Activated CD8-positive, alpha-beta memory T cell treated with anti-CD3 and anti-CD28 coated beads for 48 hours (primary cell): ENCODE measurements at places on chromosomes 6 and 20.

DNA sequence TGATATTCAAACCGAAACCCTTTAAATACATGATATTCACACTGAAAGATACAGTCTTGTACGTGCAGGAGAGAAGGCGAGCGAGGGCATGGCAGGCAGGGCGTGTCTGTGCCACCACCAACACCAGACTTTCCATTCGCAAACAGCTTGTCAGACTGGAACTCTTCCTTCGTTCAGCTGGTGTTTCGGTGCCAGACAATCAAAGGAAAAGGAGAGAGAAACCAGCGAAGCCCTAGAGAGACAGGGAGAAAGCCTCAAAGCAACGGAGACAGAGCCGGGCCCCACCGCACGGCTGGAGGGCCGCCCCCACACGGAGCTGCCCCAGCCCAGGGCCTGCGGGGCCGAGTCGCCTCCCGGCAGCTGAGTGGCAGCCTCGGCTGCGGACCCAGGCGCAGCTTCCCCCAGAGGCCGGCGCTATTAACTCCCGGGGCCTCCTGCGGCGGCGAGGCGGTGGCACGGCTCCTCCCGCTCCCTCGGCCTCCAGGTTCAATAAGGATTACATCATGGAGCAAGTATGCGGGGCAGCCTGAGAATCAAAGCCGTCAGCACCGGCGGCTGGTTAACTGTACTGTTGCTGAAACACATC lies 32.1 kb upstream of the NR2E1 start:
- no peak for DNase-seq

DNA sequence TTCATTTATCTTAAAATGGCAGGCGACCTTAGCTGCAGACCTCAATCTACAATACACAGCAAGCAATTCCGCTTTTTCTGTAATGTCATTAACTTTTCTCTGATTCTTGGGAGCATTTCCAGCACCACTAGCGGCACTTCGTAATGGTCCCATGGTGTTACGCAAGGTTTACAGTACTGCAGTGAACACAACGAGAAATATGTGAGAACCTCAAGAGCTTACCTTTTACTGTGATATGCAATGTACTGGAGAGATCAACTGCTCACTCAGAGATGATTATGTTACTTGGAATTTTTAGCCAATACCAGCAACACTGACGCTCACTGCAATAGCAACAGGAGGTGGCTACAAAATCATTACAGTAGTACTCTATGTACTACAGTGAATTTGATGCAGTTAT lies 2.8 kb upstream of the CEP43 start:
- DNase-seq = no peak

DNA sequence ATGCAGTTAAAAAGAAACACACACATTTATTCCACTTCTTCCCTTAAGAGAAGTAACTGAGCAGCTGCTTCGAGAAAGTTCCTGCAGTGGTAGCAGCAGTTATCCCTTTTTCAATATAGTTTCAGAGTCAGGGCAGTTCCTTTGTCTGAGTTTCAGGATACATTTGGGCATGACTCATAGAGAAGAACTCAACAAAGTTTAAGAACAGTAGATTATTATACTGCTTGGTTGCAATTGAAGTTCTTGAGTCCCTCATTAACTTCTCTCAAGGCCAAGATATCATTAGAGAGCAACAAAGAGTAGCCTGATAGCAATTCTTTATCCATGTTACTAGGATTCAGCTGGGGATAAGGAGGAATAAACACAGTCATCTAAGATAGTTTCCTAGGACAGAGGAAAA lies 54.4 kb downstream of the TPD52L1 start:
- no peak for DNase-seq

DNA sequence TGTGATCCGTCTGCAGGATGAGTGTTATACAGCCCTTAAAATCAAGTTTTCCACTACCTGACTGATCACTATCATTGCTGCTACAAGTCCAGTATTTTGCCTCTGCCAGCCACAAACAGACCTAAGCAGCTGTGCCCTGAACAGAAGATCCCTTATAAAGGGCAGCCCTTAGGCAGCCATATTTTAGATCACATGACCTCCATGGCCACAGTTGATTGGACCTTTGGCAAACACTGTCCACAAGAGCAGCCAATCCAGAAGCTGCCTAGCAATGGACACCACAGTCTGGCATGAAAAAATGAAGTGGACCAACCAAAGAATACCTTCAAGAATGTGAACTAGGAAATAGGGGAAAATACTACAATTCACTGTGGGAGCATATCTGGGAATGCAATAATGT lies 50.8 kb downstream of the MC3R start:
- DNase-seq = no peak

DNA sequence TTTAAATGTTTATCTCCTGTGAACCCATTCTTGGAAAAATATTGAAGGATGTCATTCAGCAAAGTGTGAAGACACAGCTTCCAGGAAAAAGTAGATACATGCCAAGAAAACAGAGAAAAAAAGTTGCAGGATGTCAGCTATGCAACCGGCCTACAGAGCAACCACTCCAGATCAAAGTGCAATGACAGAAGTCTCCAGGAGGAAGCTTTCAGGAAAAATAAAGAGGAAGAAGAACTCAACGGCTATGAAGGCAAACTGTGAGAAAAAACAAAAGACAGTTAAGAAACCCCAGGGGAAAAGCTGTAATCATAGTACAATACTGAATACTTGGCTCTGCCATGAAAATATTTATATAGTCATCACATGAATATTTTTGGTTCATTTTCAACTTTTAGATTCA lies 30.6 kb downstream of the REPS1 start:
- DNase-seq = no peak

DNA sequence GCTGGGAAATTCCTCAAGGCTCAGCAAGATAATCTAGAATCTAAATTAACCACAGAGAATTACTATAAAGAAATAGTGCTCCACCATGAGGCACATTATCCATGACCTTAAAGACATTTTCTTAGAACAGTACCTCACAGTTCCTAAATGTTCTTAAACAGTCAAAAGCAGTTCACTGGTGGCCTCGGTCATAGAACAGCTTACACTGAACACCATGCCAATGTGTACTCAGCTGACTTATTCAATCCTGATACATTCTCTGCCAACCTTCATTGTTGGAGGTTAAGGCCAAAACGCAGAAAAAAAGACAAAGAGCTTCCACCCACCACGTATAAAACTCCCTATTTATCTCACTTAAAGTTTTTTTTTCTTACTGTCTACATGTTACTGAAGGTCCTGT lies 21.8 kb upstream of the TMEM170B start:
- no peak for DNase-seq

- DNase-seq = no peak
Observed at GRCh38 chr6:17905611-17906592, 81.5 kb downstream of the KIF13A start.

DNA sequence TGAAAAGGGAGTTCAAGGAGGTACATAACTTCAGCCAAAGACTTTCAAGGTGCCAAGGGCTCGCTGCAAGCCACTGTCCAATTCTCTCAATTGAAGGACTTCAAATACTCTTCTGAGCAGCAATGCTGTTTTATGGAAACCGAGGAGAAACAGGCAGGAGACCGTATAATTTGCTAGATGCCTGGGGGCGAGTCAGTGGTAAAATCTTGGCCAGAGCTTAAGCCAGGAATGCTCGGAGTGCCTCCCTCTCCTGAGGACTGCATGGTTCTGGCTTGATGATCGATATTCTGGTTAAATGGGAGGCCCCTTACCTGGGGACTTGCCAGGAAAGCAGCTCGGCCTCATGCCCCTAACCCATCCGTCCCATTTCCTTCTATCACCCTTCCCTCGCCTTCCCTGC lies 35.8 kb upstream of the NOP56 start:
- DNase-seq = no peak

GRCh38 chr20:32524829-32525501 lies 60.2 kb downstream of the NOL4L start:
- DNase-seq = no peak

GRCh38 chr6:383856-384255 lies 7.7 kb upstream of the IRF4 start:
- DNase-seq = no peak

DNA sequence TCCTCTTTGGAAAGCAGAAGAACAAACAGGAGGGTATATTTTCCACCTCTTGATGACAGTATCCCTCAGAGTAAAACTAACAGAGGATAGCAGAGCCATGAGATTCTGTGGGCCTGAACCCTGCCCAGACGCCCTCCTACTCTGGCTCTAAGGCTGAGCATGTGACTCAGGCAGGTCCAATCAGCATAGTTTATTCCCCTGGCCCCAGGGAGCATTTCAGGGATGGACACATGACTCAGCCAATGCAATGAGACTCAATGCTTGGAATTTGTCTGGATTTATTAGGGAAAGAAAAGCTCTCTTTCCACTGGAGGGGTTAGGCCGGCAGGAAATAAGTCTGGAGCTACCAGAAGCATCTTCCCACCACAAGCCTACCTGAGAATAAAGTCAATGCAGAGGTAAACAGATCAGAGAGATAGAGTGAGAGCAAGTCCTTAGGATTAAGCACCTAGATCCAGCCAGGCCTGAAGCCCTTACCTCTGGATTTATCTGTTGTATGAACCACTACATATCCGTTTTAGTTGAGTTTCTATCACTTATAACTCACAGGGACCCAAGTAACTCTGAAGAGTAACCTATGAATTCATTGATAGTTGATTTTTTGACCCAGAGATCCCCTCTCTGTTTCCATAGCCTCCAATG lies 68.2 kb upstream of the EYA2 start:
- no peak for DNase-seq

GRCh38 chr6:3987053-3987452 lies 91.9 kb downstream of the FAM217A start:
- DNase-seq = no peak

DNA sequence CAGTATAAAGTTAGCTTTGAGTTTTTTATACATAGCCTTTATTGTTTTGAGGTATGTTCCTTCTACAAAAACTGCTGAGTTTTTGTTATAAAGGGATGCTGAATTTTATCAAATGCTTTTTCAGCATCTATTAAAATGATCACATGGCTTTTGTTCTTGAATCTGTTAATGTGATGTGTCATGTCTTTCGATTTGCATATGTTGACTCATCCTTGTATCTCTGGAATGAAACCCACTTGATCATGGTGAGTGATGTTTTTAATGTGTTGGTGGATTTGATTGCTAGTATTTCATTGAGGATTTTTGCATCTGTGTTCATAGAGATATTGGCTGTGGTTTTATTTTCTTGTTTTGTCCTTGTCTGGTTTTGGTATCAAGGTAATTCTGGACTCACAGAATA lies 24.7 kb upstream of the BLCAP start:
- DNase-seq = no peak

DNA sequence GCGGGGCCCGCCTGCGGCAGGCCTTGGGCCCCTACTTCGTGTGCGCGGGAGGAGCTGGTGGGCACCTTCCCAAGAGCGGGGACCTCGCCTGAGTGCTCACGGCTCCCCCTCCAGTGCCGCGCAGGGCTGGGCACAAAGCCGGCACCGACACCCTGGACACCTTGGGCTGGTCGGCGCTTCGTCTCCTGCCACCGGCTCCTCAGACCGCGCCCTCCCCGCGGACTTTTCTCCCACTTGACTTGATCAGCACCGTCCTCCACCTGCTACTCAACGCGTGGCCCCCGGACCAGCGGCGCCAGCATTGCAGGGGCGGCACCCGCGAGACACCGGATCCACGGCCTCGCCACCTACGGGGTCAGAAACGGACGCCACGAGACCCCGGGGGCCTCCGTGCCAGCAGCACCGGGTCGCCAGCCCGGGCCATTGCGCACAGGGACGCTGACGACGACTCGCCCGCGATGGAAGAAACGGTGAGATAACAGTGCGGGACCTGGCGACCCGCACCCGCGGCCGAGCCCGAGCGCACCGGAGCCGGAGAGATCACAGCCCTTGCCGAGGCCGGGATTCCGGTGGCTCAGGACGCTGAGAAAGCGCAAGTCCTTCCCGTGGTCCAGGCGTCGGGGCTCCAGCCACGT lies 154.2 kb downstream of the DLL1 start:
- DNase-seq = no peak

- DNase-seq = no peak
Observed at GRCh38 chr6:81999826-82000225, 247.3 kb upstream of the TENT5A start.

DNA sequence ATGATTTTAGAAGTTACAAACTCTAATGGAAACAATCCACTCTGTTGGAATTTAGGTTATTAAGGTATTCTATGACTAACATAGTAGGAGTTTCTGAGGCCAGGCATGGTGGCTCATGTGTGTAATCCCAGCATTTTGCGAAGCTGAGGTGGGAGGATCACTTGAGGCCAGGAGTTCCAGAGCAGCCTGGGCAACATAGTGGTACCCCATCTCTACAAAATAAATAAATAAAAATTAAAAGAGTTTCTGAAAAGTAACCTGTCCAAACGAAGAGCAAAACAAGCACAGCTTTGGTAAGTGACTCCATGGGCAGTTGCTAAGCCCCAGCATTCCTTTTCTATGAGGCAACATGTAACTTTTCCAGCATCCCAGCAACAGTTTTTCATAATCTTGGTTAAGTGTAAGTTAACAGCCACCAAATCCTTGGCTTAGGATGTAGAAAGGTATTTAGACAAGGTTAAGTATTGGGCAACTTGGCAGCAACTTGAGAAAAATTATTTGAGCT lies 86.3 kb downstream of the SOX4 start:
- DNase-seq = no peak

GRCh38 chr6:125791820-125792165 lies 1.0 kb downstream of the NCOA7 start:
- DNase-seq = no peak

GRCh38 chr6:139117734-139118133 lies 17.1 kb upstream of the HECA start:
- no peak for DNase-seq

DNA sequence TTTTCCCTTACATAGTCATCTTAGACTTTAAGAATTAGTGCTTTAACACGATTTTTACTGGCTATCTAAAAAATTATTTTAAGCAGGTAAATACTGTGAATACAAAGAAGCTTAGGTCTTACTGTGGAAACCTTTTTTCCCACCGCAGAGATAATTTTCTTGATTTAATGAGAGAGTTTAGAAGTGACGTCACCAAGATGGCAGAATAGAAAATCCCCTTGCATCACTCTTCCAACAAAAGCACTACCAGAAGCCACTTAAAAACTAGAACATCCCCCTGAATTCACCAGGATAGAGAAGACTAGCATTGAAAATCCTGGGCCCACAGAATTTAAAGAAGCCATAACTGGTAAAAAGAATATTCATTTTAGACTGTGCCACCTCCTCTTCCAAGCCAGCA lies 375.4 kb upstream of the PTCHD4 start:
- DNase-seq = no peak

DNA sequence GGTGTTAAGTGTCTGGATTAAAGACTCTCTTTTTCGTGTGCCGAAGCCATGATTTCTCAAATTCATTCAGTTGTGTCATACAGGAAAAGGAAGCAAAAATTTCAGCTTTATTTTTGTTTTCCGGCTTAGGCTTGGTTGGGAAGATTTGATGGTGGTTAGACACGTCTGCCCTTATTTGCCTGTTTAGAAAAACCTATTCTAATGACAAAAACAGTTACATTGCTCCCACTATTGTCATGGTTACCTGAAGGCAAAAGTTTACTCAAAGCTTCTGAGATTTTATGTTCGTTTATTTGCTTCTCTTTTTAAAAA lies 982 bp downstream of the DNAJC5 start:
- DNase-seq = no peak

GRCh38 chr20:17794400-17794799 lies 94.6 kb downstream of the BANF2 start:
- DNase-seq = no peak

GRCh38 chr6:97175806-97176205 lies 107.2 kb downstream of the MMS22L start:
- DNase-seq = no peak

GRCh38 chr20:33838035-33838864 lies 27.1 kb downstream of the CHMP4B start:
- no peak for DNase-seq
